ENCODE measurements at places on chromosomes 16 and 17. TPM values are rescaled to one million over a fixed set of nuclear protein-coding genes. Genes with fewer than 3 reads are reported as not detected.

Gene C17orf100
- not detected for total RNA-seq

Gene SLC9A5
- 0.19 TPM for total RNA-seq

Gene PIPOX
- total RNA-seq, result not detected

Gene GH2
- not detected for total RNA-seq

Gene MGAT5B
- total RNA-seq, result not detected

Gene TLCD3B
- not detected for total RNA-seq

Gene ZDHHC1
- 2.8 TPM for total RNA-seq

Gene OR2C1
- not detected for total RNA-seq

Gene SCARF1
- total RNA-seq, result 5.7 TPM

Gene NOTUM
- 0.19 TPM for total RNA-seq

Data from esophagus squamous epithelium (tissue), 5 donors.